ENCODE measurements at places on chromosomes 3 and 15. TPM values are rescaled to one million over a fixed set of nuclear protein-coding genes. Genes with fewer than 3 reads are reported as not detected.

Gene TMCO5A
- not detected for total RNA-seq

DNA sequence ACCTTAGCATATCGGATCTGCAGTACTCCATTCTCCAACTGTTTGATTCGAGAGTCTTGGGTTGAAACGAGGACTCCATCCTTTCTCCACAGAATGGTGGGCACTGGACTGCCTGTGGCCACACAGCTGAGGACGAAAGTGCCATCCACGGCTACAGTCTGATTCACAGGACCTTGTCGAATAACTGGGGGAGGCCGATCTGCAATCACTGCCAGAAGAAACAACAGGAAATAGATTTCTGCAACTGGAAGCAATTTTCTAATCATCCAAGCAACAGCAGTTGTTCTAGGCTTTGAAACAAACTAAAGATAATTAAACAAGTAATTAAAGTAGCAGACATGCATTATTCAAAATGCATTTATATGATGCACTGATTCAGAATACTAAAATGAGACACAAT lies 1097.7 kb downstream of the ROBO1 start:
- no peak for DNase-seq

Gene EPHB1
- total RNA-seq, result 1.1 TPM

DNA sequence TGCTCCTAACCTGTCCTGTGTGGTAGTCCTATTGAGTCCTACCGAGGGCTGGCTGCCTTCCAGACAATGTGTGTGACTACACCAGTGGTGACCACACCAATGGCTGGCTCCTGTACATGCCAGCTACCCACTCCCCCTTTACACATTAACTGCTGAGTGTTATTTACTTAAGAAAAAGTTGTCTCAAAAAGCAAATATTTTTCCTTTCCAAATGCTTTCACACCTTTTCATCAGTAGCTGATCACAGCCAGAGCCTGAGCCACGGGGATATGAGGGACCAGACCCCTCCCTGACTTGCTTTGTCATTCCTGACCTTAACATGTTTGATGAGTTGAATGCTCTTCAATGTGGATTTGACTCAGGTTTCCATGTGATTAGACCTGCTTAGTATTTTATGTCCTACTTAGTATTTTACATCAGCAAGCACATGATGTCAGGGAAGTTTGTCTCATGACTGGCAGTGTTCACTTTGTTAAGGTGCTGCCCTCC lies 29.6 kb upstream of the GREM1 start:
- no peak for DNase-seq

DNA sequence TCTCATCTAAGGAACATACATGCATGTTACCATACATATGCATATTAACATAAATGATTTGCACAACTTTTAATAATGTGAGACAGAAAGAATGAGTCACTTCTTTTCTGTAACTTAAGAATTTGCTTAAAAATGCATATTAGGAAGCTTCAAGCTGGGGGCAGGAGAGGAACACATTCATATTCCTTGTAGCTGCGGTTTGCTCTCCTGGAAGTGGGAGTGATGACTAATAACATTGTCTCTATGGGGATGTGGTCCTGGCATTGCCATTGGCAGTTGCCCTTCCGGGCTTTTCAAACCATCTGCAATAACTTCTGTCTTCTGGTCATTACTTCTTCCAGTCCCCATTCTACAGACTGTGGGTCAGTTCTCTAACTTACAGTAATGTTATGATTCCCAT lies 15.6 kb downstream of the CHST2 start:
- DNase-seq, result no peak

- DNase-seq, result no peak
Observed at GRCh38 chr15:95541301-95541700, 789.2 kb upstream of the NR2F2 start.

DNA sequence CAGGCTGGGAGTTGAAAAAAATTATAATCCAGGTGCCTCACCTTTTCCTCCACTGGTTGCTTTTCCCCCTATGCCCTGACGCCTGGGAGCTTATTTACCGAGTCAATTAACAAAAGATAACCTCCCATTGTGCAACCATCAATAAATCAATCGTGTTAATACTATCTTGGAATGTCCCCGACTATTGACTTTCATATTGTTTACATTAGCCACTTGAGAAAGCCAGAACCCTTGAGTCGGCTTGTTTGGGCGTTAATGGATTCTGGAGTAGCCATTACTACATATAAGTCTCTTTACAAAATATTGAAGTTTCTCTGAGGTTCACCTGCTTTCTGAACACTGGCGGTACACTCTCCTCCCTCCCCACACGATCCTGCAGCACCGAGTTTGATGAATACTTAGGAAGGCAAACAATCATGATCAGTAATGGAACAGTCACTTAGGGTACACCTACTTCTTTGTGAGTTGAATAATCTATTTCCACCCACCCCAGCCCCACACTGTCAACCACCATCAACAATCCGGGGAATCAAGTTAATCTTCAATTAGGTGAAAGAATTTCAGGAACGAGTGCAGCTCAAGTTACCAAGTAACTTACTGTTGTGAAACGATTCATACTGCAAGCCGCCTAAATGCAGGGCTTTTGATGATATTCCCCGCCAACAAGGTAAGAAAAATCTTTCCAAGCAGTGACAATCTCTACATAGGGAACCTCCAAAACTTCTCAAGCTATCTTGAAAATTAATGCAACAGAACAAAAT lies 159.3 kb upstream of the NR2F2 start:
- DNase-seq, result no peak

GRCh38 chr3:188658606-188659005 lies 504.6 kb downstream of the LPP start:
- no peak for DNase-seq

Gene AGTR1
- 0.67 TPM for total RNA-seq

- DNase-seq, result no peak
Observed at GRCh38 chr3:111325160-111325718, 216.8 kb upstream of the CD96 start.

Gene ARGFX
- total RNA-seq, result not detected

Gene TMED3
- 27.2 TPM for total RNA-seq

DNA sequence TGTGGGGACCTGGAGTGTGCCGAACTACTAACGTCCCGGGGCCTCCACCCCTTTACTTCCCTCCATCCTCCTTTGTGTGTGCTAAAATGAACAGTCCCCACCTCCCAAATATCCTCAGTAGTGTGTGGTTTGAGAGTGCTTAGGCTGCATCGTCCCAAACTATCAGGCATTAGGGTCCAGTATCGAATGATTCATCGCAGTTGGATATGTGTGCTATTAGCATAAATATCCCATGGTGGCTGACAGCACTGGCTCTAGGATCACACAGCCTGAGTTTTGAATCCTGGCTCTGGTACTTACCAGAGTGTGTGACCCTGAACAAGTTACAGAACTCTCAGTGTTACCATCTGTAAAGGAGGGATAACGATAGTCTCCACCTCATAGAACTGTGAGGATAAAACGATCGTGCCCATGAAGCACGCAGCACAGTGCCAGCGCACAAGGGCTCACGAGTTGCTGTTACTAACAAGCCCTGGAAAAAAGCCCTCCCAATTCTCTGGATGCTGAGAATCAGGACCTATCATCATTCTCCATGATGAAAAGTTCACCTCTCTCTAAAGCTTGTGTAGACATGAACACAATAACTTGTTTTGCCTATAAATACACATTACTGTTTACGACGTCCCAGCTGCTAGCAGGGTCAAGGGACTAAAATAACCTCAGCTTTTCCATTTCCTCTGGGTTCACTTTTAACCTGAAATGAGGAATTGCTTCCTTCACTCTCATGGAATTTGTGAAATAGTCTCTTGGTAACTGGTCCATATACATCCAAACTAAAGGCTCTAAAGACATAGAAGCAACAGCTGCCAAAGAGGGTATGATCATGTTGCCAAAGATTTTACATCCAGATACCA lies 51.0 kb downstream of the VGLL4 start:
- DNase-seq, result no peak

DNA sequence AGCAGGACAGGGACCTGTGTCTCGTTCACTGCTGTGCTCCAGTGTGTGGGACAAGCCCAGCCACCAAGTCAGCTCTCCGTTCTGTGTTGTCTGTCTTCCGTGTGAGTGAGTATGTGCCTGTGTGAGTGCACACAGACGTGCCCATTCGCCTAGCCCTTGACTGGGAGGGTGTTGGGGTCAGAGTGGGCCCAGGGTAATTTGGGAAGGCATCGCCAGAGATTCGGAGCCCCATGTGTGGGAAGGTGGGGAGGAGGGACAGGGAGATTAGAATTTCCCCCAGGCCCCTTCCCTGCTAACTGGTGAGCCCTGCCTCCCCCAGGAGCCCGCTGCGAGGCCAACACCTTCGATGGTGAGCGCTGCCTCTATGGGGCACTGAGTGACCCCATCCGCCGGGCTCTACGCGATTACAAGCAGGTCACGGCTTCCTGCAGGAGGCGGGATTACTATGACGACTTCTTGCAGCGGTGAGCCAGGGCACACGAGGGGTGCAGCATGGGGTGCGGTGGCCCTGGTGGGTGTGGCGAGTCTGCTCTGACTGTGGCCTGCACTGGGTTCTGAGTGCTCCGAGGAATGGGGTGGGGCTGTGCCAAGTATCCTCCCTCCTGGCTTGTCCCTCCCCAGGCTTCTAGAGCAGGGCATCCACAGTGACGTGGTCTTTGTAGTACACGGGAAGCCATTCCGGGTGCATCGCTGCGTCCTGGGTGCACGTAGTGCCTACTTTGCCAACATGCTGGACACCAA lies 3.1 kb downstream of the ABTB1 start:
- DNase-seq, result peak; percentile 41

Gene SAMD7
- not detected for total RNA-seq

GRCh38 chr3:42491881-42492507 lies 10.4 kb upstream of the VIPR1 start:
- DNase-seq, result peak; percentile 70
